NAMALWA (cell line): ENCODE measurements at places on chromosomes 1 and 21.

DNA sequence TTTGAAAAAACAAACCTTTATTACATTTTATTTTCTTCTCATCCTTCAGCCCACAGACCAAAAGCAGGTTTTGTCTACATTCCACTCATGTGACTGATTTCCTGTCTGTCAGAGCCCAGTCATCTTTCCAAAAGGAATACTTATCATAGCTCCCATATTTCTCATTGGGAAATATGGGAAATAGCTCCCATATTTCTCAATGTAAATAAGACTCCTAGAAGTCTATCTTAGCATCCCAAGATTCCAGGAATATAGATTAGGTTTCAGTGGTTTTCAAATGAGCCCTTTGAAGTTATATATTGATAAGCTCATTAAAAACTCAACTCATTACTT lies 19.1 kb upstream of the NRDC start:
- DNase-seq = no peak

DNA sequence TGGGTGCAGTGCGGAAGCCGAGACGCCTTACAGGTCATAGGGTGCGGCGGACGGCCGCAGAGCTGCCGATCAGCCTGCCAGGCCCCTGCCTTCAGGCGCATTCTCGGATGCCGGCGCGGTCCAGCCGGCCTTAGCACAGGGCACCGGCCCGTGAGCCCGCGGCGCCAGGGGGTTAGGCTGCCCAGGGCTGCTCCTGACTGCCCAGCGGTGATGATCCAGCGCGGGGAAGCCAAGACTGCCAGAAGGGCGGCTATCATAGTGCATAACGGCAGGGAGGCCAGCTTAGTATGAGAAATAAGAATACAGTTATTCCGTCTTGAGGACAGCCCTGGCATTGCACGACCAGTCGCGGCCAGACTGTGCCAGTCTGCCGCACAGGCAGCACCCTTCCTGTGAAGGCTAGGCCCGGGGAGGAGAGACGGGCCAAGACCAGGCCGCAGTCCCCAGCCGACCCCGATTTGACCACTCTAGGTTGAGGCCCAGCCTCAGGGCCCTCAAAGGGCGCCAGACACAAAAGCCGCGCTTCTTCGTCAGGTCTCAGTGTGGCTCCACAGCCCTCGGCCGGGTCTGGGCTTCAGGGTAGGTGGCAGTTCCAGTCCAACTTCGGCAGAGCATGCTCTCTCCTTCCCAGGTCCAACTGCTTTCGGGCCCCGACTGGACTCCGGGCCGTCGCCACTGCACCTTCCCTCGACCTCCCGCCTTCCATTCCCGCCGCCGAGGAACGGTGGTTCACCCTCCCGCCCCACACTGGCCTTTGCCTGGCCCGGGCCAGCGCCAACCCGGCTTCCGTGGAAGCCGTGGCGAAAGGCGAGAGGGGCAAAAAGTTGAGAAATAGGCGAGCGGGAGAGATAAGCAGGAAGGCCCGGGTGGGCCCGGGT lies 829 bp downstream of the ALX3 start:
- DNase-seq = no peak

GRCh38 chr21:26443867-26444266 lies 129.2 kb downstream of the CYYR1 start:
- DNase-seq = no peak

GRCh38 chr21:31248598-31248997 lies 95.5 kb downstream of the TIAM1 start:
- DNase-seq = no peak

DNA sequence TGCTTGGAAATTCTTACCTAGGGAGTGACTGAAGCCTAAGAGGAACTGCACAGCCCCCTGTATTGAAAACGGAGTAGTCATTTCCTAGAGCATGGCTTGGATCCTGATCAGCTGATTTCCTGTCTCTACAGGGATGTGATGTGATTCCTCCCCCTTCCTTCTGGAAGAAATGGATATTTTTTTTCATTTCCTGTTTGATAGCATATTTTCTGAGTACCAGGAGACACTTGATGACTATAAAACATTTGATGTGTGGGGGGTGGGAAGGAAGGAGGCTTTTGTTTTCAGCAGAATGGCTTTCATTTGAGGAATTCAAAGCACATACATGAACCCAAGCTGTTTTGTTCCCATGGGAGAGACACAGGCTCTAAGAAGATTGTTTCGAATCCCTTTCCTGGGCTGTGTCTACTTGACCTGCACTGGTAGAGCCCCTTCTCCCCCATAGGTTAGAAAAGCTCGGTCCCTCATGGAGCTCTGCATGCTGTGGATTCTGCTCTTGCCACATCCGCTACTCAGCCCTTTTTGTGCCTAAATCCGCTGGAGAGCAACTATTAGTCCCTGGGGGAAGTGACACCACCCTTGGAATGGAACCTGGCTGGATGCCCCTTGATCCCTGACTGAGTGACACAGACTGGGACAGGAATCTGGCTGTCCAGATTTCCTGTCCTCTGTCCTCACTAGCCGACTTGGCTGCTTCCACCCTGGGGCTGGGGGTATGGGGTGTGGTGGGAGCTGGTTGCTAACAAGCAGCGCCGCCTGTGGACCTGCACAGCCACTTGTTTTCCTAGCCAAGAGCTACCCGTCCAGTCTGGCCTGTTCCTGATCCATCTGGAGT lies 71.8 kb upstream of the MACF1 start:
- no peak for DNase-seq

DNA sequence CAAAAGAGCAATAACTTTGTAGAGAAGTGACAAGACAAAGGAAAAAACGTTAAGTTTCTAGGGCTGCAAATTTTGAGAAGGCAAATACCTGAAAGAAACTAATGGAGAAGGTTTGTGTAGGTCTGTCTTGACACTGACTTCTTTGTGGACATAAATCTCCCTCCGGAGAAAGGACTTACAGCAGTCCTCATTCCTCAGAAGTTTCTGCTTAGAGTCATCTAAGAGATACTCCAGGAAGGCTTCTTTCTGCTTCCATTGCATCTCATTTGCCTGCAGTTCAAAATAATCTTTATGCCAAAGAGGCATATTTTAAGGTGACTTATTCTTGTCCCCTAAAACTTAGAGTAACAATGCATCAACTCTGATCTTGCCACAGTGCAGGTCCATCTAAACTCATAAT lies 4.4 kb upstream of the C4BPB start:
- DNase-seq = no peak

DNA sequence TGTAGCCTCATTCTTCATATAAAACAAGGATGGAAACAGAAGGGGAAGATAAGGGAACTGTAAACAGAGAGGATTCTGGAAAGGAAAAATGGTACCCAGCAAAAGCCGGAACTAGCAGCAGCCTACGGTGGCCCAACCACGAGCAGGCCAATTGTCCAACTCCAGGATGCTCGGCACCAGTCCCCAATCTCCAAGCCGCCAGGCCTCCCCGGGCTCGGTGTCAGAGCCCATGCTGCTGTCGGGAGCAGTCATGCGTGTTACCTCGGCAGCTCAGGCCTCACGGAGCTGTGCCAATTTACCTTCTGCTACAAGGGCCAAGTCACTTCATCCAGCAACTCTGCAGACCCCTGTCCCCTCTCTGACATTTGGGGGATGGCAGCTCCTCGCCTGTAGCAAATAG lies 130.8 kb downstream of the ZBTB18 start:
- DNase-seq = no peak

- DNase-seq = no peak
These were observed 48.6 kb upstream of the PLA2G2C start for GRCh38 chr1:20234788-20235535.

- DNase-seq = no peak
These were observed 31.7 kb downstream of the TRIM11 start for GRCh38 chr1:228374711-228375577.

- DNase-seq = no peak
These were observed 508.3 kb upstream of the PKN2 start for GRCh38 chr1:88175631-88176226.

- no peak for DNase-seq
These were observed 123.8 kb upstream of the IVNS1ABP start for GRCh38 chr1:185440877-185441276.

DNA sequence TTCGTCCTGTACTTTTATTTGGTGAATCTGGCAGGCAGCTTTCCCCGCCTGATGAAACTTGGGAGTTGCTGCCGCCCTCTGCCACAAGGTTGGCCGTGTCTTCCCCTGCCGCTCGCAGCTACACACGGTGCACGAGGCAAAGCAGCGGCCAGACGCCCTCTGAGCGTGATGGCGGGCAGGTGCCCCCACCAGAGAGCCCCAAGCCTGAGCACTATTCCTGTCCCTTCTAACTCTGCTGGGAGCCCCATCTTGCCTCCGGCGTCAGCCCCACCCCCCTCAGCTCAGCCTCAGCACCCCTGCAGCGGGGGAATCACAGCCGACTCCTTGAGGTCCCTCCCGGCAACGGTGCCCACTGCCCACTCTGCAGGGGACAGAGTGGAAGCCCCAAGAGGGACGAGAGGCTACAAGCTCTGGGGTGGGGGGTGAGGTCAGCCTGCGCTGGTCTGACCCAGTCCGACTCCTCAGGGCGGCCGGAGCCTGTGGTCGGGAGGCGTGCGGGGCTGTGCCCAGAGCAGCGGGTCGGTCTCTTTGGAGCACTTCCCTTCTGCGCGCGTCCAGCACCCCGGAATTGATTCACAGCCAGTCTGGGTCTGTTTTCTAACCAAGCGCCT lies 41.3 kb downstream of the RIPK4 start:
- no peak for DNase-seq

DNA sequence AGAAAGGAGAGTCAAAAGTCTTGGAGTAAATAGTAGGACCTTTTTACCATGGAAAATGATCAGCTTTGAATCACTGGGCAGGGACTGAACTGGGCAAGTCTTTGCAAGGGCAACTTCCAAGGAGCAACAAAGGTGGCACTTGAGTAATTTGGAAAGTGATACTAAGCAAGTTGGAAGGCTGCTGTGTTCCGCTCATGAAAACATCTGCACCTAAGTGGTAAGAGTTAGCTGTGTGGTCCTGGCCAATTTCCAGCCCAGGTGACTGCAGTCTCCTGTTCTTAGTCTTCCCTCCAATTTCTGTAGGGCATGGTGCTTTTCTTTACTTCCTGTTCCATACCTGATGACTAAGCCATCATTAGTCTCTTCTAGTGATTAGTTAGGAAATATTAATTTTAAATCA lies 35.5 kb upstream of the PRDM2 start:
- DNase-seq = peak; percentile 52

GRCh38 chr1:192776206-192776605 lies 32.6 kb upstream of the RGS2 start:
- DNase-seq = no peak

DNA sequence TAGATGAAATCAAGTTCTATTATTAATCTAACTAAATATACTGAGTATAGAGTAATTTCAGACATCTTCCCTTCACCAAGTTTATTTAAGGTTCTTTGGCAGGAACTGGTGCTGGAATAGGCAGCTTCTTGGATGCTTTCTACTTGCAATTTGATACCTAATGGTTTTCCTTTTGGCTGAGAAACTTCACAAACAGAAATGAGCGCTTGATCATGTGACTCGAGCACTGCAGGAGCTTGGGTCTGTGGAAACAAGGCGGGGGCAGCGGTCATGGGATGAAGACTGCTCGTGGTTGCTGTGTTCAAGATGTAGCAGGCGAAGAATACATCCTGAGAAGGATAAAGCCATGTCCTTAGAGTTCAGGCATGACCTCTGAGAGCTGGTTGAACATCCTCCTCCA lies 136.8 kb downstream of the PTPRC start:
- no peak for DNase-seq

DNA sequence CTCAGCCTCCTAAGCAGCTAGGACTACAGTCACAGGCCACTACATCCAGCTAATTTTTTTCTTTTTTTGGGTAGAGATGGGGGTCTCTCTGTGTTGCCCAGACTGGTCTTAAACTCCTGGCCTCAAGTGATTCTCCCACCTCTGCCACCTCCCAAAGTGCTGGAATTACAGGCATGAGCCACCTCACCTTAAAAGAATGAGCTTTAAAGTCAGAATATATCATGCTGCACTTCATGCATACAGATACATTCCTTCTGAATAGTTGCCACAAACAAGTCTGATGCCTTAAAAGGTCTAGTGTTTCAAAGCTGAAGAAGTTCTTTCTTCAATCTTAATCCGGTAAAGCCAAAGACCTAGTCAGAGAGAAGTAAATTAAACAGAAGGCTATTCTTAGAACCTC lies 23.8 kb upstream of the CPLANE2 start:
- DNase-seq = no peak

DNA sequence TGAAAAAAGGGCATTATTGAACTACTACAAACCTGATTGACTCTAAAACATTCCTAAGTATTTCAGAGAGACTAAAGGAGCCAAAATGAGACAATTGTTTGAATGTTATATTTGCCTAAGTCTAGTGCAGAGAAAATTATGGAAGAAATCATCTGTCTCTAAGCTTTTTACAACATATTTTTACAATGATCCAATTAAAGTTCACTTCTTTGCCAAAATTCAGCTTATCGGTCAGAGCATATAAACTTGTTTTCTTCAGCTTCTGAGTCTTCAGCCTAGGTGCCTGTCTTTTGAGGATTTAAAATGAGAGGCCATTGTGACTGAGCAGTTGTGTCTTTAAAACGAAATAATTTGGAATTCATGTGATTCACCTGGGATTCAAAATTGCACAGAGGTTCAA lies 181.2 kb upstream of the SGIP1 start:
- no peak for DNase-seq

- no peak for DNase-seq
These were observed 54.6 kb upstream of the IPO9 start for GRCh38 chr1:201774224-201774982.

DNA sequence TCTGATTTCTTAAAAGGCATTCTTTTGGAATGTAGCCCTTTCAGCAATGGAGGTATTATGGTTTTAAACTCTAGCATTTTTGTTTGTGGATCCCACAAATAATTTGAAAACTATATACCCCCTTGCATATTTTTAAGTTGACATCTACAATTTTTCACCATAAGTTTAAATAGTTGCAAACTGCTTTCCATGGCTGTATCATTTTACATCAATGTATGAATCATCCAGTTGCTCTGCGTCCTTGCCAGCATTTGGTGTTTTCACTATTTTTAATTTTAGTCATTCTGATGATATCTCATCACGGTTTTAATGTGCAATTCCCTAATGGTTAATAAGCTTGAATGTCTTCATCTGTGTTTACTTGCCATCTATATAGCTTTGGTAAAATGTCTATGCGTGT lies 20.7 kb downstream of the DIPK1A start:
- no peak for DNase-seq

DNA sequence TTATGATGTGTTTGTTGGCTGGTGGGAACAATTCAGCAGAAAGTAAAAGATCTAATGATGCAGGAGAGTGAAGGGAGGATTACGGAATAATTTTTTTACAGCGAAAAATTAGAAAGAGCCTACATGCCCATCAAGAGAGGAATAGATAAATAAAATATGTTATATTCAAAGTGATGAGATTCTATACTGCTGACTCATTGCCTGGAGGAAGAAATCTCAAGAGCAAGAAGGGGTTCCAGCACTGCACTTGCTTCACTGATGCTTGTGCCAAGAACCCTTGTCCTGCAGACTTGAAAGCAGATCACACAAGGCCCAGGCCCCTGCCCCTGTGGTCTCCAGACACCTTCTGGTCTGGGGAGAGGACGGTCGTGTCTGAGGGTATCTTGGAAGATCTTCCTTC lies 295.1 kb upstream of the POU3F1 start:
- no peak for DNase-seq

DNA sequence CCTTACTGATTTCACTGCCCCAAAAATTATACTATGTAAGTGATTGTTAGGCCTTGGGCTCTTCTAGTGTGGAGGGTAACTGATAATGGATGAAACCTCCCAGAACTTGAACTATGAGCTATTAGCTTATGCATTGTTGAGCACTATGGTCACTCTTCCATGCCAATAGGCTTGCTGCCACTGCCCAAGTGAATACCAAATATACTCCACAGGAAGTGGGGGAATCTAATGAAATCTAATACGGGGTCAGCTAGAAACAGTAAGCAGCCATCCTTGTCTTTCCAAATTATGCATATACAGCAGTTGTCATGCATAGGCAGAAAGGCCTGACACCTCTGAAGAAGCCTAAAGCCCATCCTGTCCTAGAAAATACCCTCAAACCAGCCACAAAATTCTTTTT lies 198.7 kb upstream of the PTBP2 start:
- DNase-seq = no peak
